ENCODE measurements at places on chromosomes 2 and 18. TPM values are rescaled to one million over a fixed set of nuclear protein-coding genes. Genes with fewer than 3 reads are reported as not detected.

- no peak for DNase-seq
- H3K27ac ChIP-seq, result peak overlapping the region; percentile 76
- no peak overlapping the region for H3K4me3 ChIP-seq
- H3K4me1 ChIP-seq, result peaks cover 52% of the 10 kb centered on the region
- H3K27me3 ChIP-seq, result no peaks in the 10 kb centered on the region
Observed at GRCh38 chr2:160389875-160390274, 103.7 kb downstream of the RBMS1 start.

DNA sequence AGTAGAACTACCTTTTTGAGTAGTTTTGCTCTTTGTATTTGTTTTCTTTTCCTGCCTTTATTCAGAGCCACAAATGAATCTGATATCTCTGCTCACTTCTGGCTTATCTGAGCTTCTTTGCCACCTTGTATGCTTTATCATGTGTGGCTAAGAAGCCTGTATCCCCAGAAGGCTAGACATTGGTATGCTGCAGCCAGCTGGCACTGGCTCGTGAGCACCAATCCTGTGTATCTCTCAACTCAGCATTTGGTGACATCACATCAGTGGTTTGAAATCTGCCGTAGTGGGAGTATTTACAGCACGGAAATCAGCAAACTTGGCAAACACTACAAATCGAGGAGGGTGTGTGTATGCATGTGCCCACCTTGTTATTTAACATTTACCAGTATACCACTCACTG is 183.7 kb upstream of the LHCGR start:
- no peak for DNase-seq
- no peak overlapping the region for H3K4me3 ChIP-seq
- no peaks in the 10 kb centered on the region for H3K36me3 ChIP-seq
- no peaks in the 10 kb centered on the region for H3K4me1 ChIP-seq
- H3K27ac ChIP-seq, result no peak overlapping the region

- peak; percentile 90 for DNase-seq
- H3K27ac ChIP-seq, result peak within 1 kb of the TSS; percentile 92
- peaks cover 42% of the 10 kb centered on the region for H3K4me1 ChIP-seq
- H3K27me3 ChIP-seq, result no peaks in the 10 kb centered on the region
- H3K36me3 ChIP-seq, result no peaks in the 10 kb centered on the region
Observed at GRCh38 chr2:105744909-105745853, at the start of gene NCK2. Gene NCK2 (plus strand): TSS chr2:105744912. CDS start chr2:105855064, 110,152 bp downstream.

GRCh38 chr2:156708051-156708450 is 271.9 kb downstream of the GPD2 start:
- H3K4me1 ChIP-seq, result no peaks in the 10 kb centered on the region
- no peaks in the 10 kb centered on the region for H3K27me3 ChIP-seq
- H3K36me3 ChIP-seq, result no peaks in the 10 kb centered on the region

DNA sequence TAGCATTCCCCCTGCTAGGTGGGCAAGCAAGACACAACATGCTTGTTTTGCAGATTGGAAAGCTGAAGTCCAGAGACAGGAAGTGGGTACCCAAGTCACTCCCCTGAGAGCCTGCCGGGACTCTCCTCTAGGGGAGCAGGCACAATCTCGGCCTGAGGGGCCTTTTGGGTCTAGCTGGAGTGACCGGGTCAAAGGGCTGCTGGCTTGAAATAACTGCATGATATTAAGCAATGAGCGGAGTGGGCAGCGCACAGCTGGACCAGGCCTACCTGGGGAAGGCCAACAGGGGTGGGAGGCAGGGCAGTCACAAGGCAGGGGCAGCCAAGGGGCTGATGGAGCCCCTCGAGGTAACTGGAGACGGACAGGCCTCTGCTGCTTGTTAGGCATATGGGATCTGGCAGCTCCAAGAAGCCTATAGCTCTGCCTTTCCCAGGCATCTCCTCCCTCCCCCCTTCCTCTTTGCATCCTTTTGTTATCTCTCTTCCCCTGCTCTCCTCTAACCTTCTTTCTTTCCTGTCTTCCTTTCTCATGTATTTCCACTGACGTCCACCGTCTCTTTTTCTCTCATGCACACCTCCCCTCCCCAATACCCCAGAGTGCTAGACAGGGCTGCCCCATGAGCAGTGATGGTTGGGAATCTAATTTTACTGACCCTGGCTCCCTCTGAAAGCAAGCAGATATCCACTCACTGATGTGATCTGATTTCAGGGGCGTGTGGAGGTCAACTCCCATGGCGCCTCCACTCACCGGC is 237.5 kb downstream of the LOXHD1 start:
- H3K36me3 ChIP-seq, result no peaks in the 10 kb centered on the region
- no peak for DNase-seq
- no peaks in the 10 kb centered on the region for H3K4me1 ChIP-seq
- H3K27ac ChIP-seq, result no peak overlapping the region

DNA sequence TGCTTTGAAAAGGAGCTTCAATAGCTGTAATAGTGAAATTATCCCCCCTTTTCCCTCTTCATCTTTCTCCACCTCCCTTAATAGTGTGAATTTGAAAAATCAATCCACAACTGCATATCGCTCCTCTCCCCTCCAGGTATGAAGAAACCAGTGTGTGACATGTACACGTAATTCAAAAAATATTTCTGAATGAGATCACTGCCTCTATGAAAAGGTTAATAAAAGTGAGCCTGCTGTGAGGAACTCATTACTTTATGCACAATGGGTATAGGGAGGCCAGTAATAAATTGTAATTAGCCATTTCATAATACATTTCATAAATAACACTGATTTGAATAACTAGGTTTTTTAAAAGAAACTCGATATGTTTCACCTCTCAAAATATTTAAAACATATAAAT is 209.0 kb upstream of the KYNU start:
- no peak overlapping the region for H3K27ac ChIP-seq
- DNase-seq, result no peak
- no peaks in the 10 kb centered on the region for H3K27me3 ChIP-seq
- no peaks in the 10 kb centered on the region for H3K36me3 ChIP-seq

DNA sequence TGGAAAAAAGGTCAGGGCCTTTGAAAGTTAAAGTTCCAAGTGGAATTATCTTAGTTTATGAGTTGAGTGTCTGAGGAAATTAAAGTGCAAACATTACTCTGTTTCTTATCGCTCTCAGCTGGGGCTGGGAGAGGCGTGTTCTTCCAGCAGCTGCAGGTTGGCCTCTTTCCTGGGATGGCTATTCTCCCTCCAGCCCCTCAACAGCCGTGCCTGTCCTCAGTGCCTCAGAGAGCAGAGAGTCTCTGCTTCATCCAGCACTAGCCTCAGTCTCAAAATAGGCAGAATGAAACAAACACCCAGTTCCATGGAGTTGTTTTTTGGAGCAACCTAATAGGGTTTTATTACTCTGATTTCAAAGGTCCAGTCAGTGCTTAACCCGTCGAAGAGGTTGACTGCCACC is 298.1 kb downstream of the GALR1 start:
- H3K36me3 ChIP-seq, result no peaks in the 10 kb centered on the region
- no peak overlapping the region for H3K4me3 ChIP-seq
- no peaks in the 10 kb centered on the region for H3K27me3 ChIP-seq
- no peaks in the 10 kb centered on the region for H3K4me1 ChIP-seq
- DNase-seq, result no peak

DNA sequence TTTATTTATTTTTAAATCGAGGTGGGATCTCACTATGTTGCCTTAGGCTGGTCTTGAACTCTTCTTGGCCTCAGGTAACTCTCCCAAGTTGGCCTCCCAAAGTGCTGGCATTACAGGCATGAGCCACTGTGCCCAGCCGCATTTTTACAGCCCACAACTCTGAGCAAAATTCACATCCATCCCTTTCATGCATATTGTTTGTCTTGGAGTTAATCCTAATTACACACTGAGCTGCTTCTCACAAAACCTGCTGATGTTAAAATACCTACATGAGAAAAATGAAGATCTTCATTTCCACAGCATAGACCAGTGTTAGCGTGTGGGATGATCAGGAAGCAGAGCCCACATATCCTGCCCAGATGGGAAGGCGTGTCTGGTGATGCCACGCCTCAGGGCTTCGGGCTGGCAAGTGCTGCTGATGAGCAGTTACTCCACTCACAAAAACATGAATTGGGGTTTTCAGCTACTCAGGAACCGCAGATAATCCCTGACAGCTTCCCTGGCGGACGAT is 14.6 kb downstream of the ITGB1BP1 start:
- no peaks in the 10 kb centered on the region for H3K27me3 ChIP-seq
- no peak overlapping the region for H3K4me3 ChIP-seq
- peaks cover 3% of the 10 kb centered on the region for H3K4me1 ChIP-seq

- H3K27me3 ChIP-seq, result no peaks in the 10 kb centered on the region
- no peak overlapping the region for H3K27ac ChIP-seq
- H3K4me3 ChIP-seq, result no peak overlapping the region
- no peaks in the 10 kb centered on the region for H3K36me3 ChIP-seq
Observed at GRCh38 chr2:121149384-121149783, 135.6 kb downstream of the TFCP2L1 start.

The TLX2 gene
- total RNA-seq, result 2.6 TPM
